ENCODE measurements at places on chromosomes 11 and 22.

DNA sequence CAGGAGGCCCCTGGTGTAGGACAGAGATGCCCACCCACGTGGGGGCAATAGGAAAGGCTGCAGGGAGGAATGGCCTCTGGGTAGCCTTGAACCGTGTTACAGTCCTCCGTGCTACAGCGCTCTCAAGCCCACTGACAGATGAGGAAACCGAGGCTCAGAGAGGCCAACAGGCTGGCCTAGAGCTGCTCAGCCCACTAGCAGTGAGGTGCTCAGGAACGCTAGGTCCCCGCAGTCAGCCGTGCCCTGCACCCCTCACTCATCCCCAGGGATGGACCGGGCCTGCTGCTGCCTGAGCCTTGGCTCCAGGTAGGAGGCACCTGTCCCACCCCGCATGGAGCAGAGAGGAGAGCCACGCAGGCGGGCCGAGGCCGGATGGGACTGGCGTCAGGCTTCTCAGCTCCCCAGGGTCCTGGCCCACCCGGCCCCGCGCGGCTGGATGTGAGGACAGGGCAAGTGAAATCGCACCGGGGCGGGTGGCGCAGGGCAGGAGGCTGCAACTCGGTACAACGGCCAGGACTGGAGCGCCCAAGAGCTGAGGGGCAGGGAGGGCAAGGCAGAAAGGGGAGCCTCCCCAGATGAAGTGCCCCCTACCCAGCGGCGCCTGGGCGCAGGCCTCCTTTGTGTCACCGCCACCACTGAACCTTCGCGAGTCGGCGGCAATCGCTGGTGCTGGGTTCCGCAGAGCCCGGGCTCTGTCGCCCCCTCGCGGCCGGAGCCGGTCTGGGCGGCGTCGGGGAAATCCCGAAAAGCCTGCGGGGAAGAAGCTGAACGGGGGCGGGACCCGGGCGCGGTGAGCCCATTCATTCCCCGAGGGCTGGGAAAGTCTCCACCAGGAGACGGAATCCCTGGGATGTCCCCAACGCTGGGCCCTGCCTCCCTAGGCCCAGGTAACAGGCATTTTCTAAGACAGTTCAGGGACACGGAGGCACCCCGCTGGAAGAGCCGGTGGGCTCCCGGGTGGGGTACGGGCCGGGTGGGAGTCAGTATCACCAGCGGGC, 8.4 kb upstream of the SLC2A11 start:
- DNase-seq, result peak; percentile 72

DNA sequence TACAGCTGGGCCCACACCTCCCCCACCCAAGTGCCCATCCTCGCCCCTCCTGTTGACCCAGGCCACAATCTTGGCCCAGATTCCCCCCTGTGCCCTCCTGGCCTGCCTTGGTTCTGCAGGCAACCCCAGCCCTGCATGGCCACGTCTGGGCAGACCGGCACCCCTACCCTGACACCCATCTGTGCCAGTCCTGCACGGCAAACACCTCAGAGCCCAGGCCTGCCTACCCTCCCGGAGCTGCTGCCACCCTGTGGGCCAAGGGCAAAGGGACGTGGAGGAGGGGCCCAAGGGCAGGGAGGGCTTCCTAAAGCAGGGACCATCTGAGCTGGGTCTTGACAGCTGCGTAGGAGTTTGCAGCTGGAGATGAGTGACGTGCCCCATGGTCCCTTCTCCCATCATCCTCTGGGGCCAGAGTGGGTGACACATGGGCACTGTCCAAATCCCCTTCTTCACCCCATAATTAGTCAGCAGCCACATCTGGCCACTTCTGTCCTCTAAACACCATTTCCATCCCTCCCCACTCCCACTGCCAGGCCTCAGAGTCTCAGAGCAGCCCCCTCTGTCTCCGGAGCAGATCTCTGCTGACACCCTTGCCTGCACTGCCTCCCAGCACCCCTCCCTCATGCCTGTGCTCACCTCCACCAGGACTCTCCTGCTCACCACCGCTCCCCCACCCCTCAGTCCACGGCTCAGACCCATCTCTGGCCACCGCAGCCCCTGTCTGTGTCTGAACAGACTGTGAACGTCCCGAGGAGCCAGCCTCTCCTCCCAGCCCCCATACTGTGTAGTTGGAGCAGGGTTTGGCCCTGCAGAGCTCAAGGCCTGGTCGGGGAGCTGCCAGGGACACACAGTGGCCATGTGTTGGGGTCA, 35.6 kb upstream of the PPARA start:
- DNase-seq, result no peak

DNA sequence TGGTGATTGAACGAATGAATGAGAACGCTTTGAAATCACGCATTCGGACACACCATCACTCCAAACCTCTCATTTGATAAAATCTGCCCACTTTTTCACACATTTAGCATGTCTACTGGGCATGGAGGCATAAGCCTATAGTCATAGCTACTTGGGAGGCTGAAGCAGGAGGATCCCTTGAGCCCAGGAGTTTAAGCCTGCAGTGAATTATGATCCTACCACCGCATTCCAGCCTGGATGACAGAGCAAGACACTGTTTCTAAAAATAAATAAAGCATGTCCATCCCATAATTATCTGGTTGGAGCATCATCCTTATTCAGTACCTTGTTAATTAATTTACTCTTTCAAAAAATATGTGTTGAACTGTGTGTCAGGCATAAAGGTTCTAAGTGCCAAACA, 3.3 kb upstream of the PICALM start:
- DNase-seq, result no peak

GRCh38 chr11:44885919-44886789, 64.5 kb downstream of the TP53I11 start:
- no peak for DNase-seq

- no peak for DNase-seq
Measured at GRCh38 chr11:18277565-18278271, 11.7 kb downstream of the SAA1 start.

GRCh38 chr11:69563946-69564775, 76.8 kb upstream of the CCND1 start:
- no peak for DNase-seq

DNA sequence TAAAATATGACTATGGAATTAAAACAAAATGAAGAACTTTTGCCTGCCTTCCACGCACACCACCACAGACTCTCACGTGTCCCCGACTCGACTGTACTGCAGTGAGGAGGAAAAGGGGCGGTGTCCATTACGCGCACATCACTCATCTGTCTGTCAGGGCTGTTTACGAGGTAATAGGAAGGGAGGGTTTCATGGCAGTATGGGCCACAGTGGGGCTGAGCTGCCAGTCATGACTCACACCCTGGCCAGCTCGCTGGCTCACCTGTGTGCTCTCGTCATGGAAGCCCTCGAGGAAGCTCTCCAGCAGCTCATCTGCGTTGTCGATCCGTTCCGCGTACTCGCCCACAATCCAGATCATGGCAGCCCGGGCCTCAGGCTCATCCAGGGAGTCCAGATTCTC, 33.5 kb upstream of the RASL10A start:
- DNase-seq, result no peak

GRCh38 chr11:72634472-72635095, 39.6 kb downstream of the PDE2A start:
- DNase-seq, result no peak

- DNase-seq, result no peak
Measured at GRCh38 chr11:69209421-69210309, 53.9 kb downstream of the SMIM38 start.

DNA sequence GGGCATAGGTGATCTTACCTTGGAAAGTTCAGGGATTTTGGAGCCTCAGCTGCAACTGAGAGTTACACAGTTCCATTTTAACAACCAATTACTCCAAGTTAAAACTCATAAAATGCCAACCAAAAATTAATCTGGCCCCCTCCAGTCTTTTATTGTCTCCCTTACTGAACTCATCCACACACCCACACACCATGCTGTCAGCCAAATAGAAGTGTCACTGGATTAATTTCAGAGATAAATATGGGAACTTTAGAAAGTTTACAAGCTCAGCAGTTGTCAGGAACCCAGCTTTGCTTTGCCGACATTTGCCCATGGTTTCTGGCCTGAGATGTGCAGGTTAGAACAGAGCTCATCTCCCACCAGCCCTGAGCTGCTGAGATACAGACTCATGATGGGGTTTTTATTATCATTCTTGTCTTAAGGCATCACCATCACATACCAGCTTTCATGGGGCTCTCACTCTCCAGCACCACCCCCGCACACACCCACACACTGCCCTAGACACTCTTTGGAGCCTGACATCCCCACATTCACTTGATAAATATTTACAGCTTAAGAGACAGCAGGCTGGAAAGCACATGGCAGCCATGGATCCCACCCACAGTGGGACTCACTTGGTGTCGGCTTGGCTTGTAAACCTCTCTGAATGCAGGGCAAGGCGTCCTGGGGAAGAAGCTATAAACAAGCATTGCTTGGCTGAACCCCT, 23.7 kb upstream of the CTR9 start:
- DNase-seq, result no peak

DNA sequence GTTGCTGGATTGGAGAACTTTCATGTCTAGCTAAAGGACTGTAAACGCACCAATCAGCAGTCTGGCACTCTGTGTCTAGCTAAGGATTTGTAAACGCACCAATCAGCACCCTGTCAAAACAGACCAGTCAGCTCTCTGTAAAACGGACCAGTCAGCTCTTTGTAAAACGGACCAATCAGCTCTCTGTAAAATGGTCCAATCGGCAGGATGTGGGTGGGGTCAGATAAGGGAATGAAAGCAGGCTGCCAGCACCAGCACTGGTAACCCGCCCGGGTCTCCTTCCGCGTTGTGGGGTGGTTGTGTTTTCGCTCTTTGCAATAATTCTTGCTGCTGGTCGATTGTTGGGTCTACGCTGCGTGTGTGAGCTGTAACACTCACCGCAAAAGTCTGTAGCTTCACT, 11.3 kb downstream of the MYO18B start:
- DNase-seq, result no peak

DNA sequence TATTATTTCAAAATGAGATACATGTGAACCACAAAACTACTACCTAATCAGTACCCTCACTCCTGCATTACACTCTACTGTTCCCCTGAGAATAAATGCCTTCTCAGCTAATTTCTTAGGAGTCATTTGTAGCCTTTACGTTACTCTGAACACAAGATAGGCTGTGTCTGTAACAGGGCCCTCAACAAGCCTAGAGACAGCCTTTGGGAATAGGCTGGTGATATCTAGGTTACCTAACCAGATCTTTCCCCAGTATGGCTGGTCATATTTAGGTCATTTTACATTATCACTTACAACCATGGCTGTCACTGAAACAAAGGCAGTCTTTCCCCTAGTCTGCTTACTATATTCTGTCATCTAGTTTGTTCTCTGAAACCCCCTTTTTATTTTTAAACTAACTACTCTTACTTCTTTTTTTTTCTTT, 14.2 kb downstream of the ATM start:
- no peak for DNase-seq

DNA sequence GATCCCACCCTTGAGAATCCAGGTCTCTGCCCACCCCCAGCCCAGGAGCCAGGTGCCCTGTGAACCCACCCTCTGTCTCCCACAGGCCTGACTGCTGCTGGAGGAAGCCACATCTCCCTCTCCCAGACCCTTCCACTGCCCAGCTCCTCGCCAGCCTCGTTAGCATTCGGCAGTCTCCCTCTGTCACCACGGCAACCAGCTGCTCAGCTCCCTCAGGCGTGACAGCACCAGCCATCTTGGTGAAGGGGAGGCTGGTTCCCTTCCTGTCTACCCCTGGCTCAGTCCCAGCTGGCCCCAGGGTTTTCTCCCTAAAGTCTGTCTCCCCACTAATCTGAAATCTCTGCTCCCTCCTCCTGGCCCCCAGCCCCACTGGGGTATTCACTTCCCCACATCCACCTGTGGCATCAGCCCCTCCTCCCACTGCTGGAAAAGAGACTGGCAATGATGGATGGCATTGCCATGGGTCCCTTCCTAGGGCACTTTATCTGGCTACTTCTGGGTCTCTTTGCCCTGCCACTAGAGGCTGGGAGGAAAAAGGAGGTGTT, 28.1 kb downstream of the NRXN2 start:
- no peak for DNase-seq

DNA sequence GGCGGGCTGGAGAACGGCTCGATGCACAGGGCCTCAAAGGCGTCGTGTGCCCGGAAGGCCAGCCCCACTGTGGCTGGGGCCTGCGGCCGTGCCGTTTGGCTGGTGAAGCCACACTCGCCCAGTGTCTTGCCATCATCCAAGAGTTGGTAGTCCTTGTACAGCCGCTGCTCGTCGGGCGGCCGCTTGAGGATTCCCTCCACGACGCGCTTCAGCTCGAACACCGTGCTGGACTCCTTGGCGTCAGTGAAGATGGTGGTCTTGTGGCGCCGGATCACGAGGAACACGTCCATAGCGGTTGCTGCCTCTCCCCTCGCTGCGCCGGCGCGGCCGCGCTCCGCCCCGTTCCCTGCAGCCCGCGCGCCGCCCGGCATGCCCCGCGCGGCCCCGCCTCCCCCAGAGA, 30.3 kb upstream of the PRDM10 start:
- DNase-seq, result no peak

GRCh38 chr11:126163779-126164178, 47.7 kb downstream of the RPUSD4 start:
- DNase-seq, result no peak

DNA sequence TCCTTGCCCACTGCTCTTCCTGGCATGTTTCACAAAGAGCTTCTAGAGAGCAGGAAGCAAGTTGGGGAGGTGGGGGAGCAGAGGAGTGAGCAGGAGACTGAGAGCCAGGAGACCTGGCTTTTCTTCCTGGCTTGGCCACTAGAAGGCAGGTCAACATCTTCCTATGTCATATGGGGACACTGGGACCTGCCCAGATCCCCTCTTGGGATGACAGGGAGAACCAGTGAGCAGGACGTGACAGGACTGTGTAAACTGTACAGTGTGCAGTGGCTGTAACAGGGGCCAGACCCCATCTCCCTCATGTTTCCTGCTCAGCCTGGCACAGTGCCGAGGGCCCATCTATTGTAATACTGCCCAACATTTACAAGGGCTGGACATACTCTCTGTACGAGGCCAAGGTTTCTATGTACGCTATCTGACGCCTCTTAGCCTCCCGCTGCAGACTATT, 29.4 kb downstream of the GDPD5 start:
- no peak for DNase-seq

DNA sequence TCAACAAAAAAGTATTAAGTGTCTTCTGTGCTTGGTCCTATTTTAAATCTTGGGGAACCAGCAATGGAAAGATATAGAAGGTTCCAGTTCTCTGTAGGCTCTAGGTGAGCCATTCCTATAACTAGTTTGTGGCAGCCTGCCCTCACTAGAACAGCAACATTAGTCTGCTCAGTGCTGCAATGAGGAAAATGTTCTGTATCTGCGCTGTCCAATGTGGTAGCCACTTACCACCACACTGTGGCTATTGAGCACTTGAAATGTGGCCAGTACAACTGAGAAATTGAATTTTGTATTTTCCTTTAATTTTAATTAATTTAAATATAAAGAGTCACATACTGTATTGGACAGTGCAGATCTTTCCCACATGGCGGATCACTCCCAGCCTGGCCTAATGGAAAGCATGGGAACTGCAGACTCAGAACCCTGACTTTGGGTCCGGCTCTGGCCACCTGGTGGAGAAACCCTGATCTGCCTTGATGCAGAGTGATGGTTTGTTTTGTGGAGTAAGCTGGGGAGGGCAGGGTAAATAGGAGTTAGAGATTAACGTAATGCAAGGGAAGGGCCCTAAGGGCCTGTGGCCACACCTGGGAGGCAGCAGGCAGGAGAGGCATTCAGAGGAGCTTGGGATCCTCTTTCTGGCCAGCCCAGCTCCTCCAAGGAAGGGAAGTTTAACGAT, 101.0 kb downstream of the ME3 start:
- no peak for DNase-seq
